ENCODE measurements at places on chromosomes 16 and 17.

DNA sequence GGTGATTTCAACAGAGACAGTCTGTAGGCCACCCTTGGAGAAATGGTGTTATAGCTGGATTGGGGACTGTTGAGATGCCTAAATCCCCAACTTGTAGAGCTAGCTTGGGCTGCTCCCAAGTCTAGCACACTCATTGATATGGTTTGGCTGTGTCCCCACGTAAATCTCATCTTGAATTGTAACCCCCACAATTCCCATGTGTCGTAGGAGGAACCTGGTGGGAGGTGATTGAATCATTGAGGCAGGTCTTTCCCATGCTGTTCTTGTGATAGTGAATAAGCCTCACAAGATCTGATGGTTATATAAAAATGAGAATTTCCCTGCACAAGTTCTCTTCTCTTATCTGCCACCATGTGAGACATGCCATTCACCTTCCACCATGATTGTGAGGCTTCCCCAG is 536.0 kb downstream of the CDH13 start:
- no peak for DNase-seq

- no peak for DNase-seq
These were observed 44.5 kb downstream of the ZNRF1 start for GRCh38 chr16:75043175-75043895.

DNA sequence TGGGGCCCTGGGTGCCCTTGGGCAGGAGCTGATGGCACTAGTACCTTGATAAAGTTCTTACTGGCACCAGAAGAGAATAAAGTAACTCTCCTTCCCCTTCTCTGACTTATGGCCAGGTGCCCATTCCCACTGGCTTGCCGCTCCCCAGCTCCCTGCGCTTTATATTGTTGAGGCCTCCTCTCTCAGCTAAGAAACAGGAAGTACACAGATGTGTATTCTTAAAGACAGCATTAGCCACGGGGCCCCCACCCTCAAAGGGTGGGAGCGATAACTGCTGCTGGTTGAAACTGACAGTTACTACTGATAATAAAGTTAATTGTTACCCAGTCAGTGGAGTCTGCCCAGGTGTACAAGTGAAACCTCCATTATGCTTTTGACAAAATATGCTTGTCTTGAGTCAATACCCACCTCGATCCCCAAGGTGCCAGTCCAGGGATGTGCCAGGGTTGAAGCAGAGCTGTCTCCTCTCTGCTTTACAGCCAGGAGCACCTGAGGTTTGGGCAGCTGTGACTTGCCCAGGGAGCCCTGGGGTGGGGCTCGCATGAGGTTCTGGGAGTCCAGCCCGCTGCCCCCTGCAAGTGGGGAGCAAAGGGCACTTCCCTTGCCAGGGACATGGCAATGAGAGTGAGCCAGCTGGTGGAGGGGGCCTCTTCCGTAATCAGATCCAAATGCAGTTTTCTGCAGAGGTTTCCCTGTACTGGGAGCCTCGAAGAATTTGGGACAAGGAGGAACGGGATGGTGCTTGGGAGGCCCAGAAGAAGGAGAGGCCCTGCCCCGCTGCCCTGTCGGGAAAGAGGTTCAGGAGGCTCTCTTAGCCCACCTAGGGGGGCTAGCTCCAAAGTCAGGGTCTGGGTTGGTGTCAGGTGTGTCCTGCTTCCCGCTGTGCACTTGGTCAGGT is 5.4 kb upstream of the CLDN9 start:
- no peak for DNase-seq

DNA sequence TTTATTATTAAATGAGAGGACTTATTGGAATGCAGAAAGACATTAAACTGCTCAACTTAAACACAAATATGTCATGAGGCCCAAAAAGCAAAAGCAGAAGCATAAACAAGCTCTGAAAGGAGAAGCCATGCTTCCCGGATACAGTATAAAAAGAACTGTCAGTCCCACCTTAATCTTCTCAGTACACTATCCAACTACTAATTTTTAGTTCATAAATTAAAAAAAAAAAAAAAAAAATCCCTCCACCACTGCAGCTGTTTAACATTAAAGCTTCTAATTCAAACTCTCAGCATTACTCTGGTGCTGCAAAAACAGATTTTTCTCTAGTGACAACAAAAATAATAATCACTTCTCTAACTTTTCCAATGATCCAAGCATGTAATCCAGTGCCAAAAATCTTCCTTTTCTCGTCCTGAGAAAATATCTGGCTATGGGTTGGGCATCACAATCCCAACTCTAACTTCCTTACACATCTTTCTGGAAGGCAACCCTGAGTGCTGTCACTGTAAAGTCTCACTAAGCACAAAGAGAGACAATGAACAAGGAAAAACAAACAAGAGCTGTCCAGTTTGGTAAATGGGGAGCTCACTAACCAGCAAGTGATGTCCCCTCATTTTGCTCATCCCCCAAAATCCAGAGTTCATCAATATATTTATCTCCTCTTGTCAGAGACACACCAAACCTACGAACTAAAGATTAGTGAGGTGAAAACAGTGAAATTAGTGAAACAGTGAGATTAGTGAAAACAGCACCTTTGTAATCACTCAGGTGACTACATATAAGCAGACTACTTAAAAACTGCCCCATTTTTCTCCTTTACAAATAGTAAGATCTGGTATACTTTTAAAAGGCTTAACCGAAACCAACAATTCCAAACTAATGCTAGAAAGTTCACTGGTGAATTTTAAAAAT is 5.5 kb downstream of the USP32 start:
- DNase-seq: no peak

- no peak for DNase-seq
These were observed 328.0 kb downstream of the TMEM114 start for GRCh38 chr16:8262299-8262698.

GRCh38 chr17:28711723-28712031 is at the start of gene PROCA1:
Gene PROCA1, minus strand, starts transcription at chr17:28711888. Its CDS starts 228 bp downstream, at chr17:28711660.
- DNase-seq: no peak

- no peak for DNase-seq
These were observed 68.0 kb upstream of the MRTFB start for GRCh38 chr16:14003074-14003570.

DNA sequence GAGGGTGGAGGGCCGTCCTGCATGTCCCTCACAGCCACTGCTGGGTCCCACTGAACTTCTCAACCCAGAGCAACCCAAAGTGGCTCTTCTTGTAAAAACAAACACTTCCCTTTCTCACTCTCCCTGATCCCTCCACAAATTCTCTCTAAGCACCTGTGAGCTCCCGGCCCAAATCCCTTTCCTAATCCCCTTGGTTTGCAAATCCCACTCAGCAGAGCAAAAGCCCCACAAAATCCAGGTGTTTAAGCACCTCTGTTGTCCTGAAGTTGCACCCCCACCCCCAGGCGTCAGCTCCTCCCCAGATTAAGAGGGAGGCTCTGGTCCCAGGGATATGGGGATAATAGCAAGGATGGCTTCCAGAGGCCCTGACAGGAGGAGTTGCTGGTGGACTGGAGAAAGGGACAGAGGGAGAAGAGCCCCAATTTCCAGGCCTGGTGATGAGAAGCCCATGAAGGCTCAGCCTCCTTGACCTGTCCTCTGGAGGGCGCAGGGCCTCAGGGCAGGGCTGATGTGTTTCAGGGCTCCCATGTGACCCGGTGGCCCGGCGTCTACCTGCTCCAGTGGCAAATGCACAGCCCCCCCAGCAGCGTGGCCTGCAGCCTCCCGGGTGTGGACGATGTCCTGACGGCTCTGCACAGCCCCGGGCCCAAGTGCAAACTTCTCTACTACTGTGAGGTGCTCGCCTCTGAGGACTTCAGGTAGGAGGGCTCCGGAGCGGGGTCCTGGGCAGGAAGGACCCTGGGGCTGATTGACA is 23.0 kb downstream of the NAGPA start:
- DNase-seq: no peak

- DNase-seq: no peak
These were observed 1.8 kb downstream of the ALYREF start for GRCh38 chr17:81889602-81890001.

- DNase-seq: no peak
These were observed 174.3 kb downstream of the MAP2K6 start for GRCh38 chr17:69588827-69589239.

DNA sequence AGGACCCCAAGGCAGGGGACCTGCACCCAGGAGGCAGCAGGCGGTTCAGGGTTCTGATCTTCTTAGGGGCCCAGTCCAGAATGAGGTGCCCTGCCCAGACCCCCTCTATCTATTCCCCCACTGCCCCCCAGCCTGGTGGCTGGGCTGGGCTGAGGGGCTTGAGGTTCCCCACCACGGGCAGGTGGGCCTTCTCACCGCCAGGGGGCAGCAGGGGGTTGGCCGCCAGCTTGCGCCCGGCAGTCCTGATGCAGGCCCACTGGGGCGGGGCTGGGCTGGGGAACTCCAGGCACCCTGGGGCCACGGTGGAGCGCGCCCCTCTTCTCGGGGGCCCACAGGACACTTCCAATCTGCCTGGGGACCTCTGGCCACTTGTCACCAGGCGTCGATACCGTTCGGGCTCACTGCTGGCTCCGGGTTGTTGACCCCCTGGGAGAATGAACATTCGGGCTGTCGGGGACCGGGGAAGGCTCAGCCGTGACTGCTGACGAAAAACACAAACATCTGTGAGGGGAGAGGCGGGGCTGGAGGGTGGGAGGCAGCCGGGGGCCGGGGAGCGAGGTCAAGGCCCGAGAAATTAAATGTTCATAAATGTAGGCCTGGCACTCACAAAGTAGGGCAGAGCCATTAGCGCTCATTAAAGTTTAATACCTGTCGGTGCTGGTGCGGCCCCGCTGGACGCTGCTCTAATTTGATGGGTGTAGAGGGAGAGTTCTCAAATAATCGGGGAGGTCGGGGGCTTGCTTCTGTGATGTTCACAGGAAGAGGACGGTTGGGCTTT is 219.3 kb upstream of the GSE1 start:
- DNase-seq: peak; percentile 46

DNA sequence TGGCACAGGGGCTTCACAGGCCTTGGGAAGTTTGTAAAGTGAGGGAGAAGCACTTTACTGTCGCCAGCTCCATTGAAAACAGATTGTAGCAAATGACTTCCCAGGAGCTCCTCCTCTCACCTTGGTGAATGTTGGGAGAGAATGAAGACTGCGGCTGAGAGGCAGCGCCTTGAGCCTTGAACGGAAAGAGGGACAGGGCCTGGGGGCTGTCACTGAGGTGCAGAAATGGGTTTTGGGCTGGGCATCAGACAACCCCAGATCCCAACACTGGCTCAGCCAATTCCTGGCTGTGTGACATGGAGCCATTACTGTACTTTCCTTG is 603 bp upstream of the MRTFB start:
- no peak for DNase-seq

GRCh38 chr17:38704606-38705522 is at the start of gene MLLT6:
Gene MLLT6, plus strand, starts transcription at chr17:38705273. Its CDS starts 360 bp downstream, at chr17:38705633.
- DNase-seq: peak; percentile 73

- DNase-seq: no peak
These were observed 8.4 kb downstream of the MYO1C start for GRCh38 chr17:1484060-1484535.

GRCh38 chr16:58471209-58471975 is 28.6 kb upstream of the NDRG4 start:
- no peak for DNase-seq

- DNase-seq: no peak
These were observed 10.1 kb upstream of the PCTP start for GRCh38 chr17:55740511-55741355.

DNA sequence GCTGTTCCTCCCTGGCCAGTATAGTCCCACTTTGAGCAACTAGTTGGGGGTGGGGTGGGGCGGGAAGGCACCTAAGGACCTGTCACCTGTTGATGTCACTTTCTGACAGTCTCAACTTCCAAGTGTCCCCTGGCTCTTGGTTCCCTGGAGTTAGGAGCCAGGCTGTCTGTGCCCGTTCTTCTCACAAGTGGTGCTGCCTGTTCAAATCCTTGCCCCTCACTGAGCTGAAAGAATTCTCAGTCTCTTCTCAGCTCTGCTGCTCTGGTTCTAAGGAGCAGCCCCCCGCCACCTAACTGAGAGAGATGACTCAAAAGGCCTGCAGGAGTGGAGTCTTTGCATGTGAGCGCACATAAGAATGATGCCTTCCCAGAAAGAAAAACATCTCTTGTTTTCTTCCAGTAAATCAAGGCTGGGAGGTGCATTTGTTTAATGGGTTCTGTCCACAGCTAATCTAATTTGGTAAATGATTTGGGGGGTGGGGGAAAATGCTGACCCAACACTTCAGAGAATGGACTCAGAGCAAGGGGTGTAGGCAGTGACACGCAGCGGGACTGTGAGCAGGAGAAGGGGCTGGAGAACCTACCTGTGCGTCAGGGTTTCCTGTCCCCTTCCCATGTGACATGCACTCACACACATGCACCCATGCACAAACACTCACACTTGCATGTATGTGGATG is 78.2 kb upstream of the NLRP1 start:
- DNase-seq: no peak

- no peak for DNase-seq
These were observed 167.7 kb upstream of the CIBAR2 start for GRCh38 chr16:85279825-85280545.

- DNase-seq: no peak
These were observed 215.8 kb upstream of the NLRP1 start for GRCh38 chr17:5800131-5800530.

GRCh38 chr16:1428511-1428910 is 2.4 kb upstream of the PERCC1 start:
- peak; percentile 14 for DNase-seq

DNA sequence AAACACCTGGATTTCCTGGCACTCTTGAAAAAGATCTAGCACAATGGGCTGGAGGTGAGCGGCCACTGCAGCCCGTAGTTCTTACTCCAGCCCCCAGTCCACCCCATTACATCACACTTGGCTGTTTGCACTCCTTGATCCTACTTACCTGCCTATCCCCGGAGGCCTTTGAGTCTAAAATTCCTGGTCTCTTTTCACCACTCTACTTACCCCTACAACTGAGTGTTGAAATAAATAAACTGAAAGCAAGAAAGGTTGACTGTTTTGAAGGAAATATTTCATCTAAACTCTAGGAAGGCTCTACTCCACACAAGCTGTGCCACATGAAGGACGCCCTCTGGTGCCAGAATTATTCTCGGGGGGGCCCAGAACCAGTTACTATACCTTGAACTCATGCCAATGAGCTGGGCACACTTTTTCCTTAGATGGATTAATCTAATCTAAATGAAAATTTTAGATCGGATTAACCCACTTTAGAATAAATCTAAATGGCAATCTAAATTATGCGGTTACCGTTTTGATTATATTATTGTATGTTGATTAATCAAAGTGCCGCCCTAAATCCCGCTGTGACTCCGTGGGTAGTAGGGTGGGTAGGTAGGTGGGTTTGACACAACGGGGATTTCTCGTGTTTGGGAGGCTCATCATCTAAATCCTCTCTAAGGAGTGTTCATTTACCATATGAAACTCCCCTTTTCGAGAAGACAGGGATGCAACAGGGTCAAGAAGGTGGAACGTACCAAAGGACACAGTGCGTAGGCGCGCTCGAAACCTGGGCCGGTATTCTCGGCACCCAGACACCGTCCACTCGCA is 651 bp upstream of the EIF1 start:
- peak; percentile 55 for DNase-seq
